ENCODE measurements at places on chromosomes 3 and 15.

DNA sequence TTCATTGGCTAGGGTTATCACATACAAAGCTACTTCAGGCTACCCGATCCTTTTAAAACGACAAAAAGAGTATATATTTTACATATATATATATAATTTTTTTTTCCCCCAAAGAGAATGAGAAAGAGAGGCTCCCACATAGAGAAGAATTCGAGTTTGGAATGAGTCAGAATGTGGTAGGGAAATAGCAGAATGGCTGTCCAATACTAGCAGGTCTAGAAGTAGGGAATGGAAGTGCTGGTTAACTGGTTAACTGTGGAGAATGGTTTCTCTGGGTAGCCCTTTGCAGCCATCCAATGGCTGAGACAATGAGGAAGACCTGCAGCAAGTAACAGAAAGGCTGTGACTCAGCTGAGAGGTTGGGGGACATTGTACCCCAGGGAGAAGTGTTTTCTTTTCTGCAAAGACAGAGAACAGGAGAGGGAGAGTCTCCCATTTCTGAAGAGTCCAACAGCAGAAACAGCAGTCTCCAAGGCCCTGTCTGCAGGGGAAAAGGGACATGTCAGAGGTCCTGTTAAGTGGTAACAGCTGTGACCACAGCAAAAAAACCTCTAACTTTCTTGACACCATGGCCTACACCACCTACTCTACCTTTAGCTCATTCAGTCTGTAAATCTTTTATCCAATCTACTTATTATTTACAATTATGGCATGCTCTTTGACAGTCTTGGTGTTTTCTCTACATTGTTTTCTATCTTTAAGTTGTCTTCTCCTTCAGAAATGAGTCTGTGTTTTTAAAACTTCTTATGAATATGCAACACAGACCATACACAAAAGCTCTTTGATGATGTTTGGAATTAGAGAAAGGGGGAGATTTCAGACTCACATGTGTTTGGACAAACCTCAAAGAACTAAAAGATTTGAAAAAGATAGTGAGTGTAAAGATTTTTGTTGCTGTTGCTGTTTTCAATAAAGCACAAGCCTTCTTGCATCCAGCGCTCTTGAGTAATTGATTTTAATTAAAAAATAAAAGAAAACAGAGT is 116.1 kb upstream of the SLC7A14 start:
- DNase-seq: no peak

DNA sequence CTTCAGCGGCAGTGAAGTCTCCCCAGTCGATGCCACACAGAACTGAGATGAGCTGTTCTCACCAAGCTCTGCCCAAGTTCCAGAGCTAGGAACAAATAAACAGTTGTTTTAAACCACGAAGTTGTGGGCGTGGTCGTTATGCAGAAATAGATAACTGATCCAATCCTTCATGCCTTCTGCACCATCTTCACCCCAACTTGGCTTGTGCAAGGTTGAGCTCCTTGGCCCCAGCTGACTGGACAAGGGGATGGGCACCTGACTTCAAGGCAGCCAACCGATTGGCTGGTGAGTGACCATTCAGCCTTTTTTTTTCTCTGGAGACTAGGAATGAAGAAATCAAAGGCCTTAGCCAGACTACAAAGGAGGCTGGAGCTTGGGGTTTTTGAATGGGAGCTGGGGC is 23.9 kb downstream of the LINGO1 start:
- no peak for DNase-seq

- DNase-seq: no peak
These were observed 185.1 kb upstream of the SNTN start for GRCh38 chr3:63467392-63467791.

DNA sequence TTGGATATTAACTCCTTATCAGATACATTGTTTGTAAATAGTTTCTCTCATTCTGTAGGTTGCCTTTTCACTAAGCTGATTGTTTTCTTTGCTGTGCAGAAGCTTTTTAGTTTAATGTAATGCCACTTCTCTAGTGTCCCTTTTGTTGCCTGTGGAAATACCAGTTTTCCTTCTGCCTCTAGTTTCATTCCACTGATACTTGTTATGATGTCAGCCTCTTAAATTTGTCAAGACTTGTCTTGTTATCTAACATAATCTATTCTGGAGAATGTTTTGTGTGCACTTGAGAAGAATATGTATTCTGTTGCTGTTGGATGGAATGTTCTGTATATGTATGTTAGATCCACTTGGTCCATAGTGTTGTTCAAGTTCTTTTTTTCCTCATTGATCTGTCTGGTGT is 18.0 kb upstream of the CEP152 start:
- no peak for DNase-seq

DNA sequence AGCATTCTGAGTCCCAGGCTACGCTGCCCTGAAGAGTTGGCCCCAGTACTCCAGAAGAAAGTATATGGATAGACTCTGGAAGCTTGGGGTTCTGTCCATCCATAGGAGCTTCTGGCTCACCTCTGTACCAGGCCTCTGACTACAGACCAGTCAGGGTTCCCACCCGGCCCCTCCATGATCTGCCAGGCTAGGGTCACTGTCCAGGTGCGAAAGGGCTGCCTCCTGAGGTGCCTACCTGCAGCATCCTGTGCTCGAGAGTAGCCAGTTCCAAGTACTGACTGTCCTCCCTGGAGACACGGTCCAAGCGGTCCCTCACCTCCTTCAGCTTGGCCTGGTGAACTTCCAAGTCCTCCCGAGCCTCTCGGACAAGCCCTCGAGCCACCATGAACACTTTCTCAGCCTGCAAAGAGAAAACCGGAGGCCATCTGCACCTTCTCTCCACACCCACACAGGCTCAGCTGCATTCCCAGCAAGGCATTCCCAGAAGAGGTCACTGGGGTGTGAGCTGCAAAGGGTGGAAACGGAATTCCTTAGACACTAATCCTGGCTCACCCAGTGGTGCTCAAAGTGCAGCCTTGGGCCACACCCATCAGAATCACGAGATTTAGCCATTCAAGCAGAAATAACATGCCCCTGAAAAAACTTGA is 3.7 kb upstream of the PLXNB1 start:
- peak; percentile 16 for DNase-seq

DNA sequence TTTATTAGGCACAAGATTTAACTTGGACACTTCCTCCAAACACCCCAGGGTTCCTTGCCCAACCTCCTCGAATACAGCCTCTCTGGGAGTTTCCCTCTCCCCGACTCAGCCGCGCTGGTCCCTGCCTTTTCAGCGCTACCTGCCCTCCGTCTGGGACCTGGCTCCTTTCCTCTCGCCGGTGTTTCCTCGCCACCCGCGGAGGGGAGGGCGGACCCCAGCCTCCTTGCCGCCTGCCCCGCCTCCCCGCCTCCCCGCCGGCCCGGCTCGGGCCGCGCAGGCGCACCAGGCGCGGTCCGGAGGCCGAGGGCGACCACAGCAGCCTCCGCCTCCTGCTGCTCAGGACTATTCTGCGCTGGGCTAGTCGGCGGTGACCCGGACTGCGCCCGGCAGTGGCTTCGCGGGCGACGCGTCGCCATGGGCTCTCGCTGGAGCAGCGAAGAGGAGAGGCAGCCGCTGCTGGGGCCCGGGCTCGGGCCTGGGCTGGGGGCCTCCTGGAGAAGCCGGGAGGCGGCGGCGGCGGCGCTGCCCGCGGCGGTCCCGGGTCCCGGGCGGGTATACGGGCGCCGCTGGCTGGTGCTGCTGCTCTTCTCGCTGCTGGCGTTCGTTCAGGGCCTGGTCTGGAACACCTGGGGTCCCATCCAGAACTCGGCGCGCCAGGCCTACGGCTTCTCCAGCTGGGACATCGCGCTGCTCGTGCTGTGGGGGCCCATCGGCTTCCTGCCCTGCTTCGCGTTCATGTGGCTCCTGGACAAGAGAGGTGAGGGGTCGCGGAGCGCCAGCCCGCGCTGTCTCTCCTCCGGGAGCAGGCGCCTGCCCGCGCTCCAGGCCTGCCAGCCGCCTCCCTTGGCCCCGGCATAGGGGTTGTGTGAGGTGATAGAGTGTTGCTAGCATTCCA is at the start of gene SLC49A4:
SLC49A4 (plus strand) TSS at position 291 of the 895 bp plus-strand sequence; CDS start at position 415, 124 bp downstream.
- peak; percentile 84 for DNase-seq

GRCh38 chr3:187744169-187745151 is 808 bp downstream of the BCL6 start:
- peak; percentile 87 for DNase-seq

- DNase-seq: no peak
These were observed 239.3 kb downstream of the IL5RA start for GRCh38 chr3:2870724-2871333.

GRCh38 chr3:88809993-88810392 is 297.4 kb upstream of the EPHA3 start:
- DNase-seq: no peak

- peak; percentile 15 for DNase-seq
These were observed 37.6 kb upstream of the DUSP7 start for GRCh38 chr3:52093756-52094545.

- no peak for DNase-seq
These were observed at the start of gene ECE2 for GRCh38 chr3:184275961-184276910. Gene ECE2 (plus strand): TSS chr3:184276022. CDS start chr3:184276154, 132 bp downstream.

DNA sequence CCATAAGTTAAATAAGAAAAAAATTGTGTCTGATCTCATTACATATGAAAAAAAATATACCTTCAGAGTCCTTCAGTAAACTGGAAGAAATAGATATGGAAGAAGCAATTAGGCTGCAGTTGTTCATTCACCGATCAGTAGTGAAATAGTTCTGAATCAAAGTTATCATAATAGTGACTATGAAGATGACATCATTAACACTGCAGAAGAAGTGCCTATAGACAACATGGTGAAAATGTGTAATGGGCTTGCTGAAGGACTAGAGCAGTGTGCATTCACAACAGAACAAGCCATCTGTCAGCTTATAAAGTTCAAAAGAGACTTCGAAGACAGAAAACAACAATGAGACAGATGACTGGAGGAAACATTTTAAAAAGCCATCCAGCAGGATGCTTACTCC is 144.5 kb downstream of the NAALADL2 start:
- no peak for DNase-seq

DNA sequence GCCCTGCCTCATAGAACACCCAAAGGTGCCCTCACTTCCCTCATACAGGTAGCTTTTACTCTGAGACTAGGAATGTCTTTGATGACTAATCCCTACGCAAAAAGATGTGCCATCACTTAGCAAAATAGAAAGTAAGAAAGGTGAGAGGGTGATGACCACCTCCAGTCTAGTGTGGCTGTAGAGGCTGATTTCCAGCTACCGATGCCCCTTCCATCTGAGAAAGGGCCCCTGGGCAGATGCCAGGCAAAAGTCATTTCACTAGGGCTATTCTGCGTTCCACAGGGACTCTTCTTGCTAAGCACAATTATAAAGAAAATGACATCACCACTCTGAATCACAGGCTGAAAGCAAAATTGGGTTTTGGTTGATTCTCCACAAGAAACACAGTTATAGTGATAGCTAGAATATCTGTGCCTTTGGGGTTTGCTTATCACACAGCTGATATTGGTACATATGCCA is 77.4 kb downstream of the RBPMS2 start:
- no peak for DNase-seq

DNA sequence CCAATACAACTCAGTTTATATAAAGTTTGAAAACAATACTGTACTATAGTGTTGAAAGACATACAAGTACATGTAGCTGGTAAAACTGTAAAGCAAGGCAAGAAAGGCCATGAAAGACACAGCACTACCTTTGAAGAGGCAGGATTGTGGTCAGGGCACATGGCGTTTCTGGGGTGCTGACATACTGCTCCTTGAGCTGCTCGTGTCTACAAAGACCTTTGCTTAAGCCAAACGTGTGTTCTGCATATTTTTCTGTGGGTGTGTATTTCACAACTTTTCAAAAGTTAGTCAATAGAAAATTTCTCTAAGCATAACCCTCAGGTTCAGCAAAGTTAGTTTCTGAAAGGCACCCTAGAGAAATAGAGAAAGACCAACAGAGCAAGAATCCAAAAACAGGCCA is 14.1 kb upstream of the TOPAZ1 start:
- no peak for DNase-seq

DNA sequence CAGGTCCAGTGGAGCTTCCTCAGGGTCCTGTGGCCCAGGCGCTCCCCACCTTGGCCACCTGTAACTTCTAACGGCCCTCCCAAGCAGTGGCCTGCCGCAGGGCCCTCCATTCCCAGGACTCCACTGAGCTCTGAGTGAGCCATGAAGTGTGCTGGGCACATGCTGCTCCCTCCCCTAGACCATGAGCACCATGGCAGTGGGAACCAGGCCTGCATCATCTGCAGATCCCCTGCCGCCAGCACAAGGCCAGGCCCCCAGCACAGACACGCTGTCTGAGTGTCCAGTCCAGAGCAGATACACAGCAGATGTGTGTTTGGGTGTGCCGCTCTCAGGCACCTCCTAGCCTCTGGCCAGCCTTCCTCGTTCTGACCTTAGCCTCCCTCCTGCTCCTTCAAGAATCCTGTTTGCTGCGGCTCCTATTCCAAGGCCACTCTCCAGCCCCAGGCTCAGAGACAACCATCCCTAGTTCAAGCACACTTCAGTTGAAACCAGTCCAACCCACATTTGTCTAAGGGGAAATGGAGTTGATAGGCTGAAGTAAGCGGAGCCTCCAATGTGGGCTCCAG is 7.0 kb upstream of the KLF15 start:
- no peak for DNase-seq

DNA sequence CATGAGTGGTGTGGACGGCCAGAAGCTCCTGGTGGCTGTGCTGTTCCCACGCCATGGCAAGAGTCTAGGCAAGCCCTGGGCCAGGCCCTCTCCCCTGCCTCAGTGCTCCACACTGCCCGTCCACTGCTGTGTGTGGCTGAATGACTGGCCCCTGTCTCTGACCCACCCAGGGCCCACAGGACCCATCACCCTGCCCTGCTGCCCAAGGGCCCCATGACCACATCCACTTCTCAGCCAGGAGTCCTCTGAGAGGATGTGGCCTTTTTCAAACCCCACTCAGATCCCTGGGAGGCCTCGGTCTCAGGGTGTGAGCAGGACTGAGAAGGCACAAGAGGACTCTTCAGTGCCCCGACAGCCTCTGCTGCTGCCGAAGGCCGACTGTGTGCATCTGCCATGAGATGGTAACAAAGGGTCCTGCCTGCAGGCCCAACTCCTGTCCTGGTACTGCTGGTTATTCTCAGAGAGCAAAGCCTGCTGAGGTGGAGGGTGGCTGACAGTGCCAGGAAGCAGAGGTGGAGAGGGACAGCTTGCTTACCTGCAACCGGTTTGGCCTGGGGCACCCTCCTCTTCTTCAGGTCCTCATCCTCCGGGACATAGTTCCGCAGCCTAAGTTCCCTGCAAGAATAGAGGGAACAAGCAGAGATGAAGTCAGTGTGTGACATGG is 47.5 kb downstream of the PTH1R start:
- DNase-seq: no peak

Data from right hindlimb (tissue), 1 donor.